Activated B cell treated with CpG ODN at 0.5 μM for 24 hours (primary cell): ENCODE measurements at places on chromosomes 3 and 15. TPM values are rescaled to one million over a fixed set of nuclear protein-coding genes. Genes with fewer than 3 reads are reported as not detected.

The ZNF660 gene
- total RNA-seq = 4.8 and 5.2 TPM in 2 replicates

The ARGFX gene
- not detected in 2 replicates for total RNA-seq

The SNURF gene
- total RNA-seq = 9.8 and 15.9 TPM in 2 replicates

The CMC1 gene
- total RNA-seq = 10.9 and 14.2 TPM in 2 replicates

The IL12A gene
- total RNA-seq = 7.0 and 7.8 TPM in 2 replicates
